ENCODE measurements at places on chromosomes 6 and 20.

DNA sequence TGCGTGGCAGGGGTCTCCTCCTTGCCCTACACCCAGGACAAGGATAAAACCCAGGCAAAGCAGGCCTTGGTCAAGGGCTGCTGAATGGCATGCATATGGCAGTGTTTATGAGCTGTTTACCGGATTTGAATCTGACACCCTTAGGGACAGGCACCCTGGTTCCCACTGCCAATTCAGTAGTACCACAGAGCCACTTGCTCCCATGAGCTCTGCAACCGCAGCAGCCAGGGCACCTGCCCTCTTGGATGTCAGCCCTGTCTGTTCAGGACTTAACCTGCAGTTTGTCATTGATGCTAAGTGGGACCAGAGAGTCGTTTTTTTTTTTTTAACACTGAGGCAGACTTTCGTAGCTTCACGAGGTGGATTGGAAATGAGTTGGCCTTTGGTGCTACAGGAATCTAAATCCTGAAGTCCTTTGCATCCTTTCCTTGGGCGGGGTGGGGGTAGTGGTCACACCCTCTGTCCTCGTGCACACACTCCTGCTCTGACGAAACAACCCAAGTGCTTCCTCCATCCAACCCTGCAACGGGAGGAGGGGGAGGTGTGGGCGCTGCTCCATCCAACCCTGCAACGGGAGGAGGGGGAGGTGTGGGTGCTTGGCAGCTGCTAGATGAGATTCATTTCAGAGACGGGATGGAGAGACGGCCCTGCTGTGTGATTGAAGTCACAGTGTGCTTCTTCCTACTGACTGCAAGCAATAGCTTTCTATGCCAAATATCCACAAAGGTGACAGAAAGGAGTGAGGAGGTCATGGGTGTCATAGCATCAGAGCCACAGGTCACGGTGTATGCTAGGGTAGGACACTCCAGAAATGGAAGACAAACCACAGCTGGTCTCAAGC lies 166.5 kb downstream of the SMOC2 start:
- no peak for DNase-seq

DNA sequence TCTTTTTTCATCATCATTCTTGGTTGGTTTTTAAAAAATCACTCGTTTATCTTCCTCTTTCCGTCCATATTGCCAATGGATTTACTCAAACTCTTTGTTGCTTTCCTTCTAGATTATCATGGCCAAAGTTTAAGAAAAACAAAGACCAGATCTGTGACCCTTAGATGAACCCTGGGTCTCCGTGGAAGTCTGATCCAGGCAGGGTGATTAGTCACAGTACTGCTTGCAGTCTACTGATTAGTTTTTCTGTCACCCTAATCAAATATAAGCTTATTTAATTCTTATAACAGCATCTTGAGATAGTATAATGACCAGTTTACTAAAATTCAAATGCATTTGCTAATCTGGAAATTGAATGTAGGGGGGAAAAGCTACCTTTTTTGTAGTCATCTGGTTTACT lies 6.0 kb upstream of the SMIM28 start:
- no peak for DNase-seq

DNA sequence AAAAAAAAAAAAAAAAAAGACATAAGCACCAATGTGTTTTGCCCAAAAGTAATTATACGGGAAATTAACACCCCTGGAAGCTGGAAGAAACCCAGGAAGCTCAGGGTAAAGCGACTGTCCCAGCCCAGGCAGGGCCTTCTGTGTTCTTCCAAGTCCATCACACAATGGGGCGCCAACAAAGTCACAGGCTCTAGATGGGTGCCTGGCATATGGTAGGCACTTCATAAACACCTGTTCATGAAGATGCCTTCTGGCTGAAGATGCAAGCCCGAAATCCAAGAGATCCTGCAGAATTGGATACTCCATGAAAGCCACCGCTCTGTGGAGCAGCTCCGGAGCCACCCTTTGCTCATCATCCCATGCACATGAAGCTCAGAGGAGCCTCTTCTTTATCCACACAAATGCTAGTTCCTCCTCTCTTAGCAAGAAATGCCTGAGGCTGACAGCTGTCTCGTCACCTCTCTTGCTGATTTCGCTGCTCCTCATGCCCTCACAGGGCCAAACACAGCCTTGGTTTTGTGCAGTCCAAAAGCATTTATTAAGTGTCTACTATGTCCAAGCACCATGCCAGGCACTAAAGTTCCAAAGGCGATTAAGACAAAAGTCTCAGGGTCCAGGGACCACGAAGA lies 76.6 kb downstream of the TRERF1 start:
- no peak for DNase-seq

DNA sequence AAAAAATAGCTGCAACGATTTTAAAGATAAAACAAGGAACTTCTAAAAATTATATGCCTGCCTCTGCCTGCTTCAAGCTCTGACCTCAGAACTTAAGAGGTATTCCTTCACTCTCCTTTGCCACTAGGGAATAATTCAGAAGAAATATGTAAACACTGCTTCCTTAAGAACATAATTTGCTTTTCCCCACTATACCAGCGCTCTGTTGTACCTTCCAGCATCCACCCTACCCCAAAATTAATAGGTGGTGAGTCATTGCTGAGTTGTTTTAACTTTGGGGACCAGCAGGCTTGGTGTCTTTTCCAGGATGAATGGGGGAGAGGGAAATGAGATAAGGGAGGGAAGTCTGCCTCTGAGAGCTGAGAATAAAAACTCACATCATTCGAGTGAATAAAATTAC lies 107.7 kb upstream of the ATXN1 start:
- DNase-seq, result no peak

All from GM19239 (cell line).